Naive thymus-derived CD4-positive, alpha-beta T cell (primary cell): ENCODE measurements at places on chromosomes 6 and 20. TPM values are rescaled to one million over a fixed set of nuclear protein-coding genes. Genes with fewer than 3 reads are reported as not detected.

Gene SSTR4
- not detected for total RNA-seq

Gene POM121L2
- total RNA-seq = not detected in 2 replicates

Gene ELOVL4
- total RNA-seq = 0.68 TPM

Gene KHDC3L
- total RNA-seq = not detected

Gene SYCP2L
- total RNA-seq = not detected

Gene ANKRD66
- not detected for total RNA-seq

Gene BLTP3A
- total RNA-seq = 12.3 and 12.8 TPM in 2 replicates

Gene LCA5
- total RNA-seq = 0.65 TPM

GRCh38 chr20:45487231-45487635 lies 17.7 kb downstream of the WFDC2 start:
- no peak for DNase-seq

DNA sequence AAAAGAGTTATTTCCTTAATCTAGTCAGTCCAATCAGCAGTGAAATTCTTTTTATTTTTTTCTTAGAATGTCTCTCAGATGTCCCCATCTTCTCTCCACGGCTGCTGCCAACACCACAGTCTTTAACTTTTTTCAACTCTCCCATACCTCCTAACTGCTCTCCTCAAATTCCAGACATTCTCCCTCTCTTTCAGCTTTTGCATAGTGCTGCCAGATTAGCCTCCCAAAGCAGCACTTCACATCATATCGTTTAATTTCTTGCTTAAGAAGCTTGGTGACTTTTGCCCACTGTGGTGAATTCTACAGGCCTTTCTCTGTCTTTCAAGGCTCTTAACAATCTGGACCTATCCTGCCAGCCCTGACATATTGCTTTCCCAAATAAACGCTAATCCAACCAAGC lies 233.4 kb downstream of the UST start:
- no peak for DNase-seq

DNA sequence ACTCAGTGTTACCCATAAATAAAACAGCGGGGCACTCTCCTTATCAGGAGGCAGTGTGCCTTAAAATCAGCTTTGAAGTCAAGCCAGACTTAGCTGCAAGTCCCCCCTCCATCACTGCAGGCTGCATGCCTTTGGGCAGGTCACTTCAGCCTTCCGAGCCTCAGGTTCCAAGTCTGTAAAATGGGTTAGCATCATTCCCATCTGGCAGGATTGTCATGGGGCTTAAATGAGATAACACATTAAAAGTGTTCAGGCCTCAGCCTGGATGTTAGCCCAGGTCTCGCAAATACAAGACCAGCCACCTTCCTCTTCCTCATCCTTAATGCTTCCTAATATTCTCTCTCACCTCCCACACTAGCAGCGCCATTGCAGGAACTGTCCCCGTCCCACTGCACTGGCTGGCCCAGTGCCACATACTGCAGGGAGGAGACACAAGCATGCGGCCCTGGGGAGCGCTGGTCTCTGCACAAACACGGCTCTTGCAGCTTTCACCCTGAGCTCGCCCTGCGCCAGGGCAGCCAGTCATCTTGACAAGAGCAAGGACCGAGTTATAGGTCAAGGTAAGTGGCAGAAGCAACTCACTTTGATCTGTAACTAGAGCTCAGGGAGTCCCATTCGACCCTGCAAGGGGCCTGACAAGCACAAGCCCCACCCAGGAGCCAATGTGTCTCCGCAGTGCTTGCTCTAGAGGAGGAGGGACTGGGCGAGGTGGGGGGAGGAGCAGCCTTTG lies 564.6 kb upstream of the AGPAT4 start:
- no peak for DNase-seq

- no peak for DNase-seq
Measured at GRCh38 chr6:39558591-39559190, 166.5 kb downstream of the KIF6 start.

DNA sequence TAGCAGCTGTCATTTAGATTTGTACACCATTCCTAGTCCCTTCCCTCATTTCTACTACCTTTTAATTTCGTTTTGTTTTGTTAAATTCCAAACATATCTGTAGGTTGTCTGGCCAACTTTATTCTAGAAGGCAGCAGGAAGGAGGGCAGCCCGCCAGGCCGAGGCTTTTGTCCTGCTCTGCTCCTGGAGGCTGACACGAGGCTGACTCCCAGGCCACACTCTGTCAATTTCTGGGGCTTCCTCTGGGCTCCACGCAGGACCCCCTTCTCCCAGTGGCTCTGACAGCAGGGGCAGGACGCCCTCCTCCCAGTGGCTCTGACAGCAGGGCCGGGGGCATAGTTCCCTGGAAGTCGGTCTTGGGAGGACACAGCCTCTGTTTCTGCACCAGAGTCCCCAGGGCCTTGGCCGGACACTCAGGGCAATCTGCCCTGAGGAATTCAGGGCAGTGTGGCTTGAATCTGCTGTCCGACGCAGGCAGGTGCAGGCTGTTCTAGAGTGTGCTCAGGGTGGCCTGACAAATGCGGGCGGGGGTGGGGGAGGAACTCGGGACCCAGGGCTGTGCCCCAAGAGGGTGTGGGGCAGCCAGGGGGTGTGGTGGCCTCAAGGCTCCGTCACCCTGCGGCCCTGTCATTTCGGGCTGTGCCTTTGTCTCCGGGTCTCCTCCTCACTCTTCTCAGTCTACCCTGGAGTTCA lies 11.8 kb downstream of the SMOC2 start:
- no peak for DNase-seq

DNA sequence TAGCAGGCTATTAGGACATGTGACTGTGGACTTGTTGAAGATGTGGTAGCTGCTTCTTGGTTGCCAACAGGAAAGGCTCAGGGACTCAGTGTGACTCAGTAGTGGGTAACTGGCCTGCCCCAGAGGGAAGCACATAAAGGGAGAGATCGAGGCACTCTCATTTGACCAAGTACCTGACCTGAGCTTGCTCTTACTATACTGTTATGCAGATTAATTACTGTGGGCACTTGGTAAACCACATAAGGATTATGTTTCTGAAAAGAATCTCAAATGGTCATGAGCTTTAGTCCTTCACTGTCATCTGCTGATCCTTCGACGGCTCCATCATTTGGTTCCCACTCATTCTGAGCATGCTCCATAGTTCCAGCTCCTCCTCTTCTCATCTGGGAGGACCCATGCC lies 48.2 kb upstream of the RPL7L1 start:
- no peak for DNase-seq

- DNase-seq = no peak
Measured at GRCh38 chr6:113451049-113451448, 406.1 kb upstream of the MARCKS start.

- DNase-seq = no peak
Measured at GRCh38 chr20:24762371-24762770, 186.7 kb upstream of the CST7 start.

DNA sequence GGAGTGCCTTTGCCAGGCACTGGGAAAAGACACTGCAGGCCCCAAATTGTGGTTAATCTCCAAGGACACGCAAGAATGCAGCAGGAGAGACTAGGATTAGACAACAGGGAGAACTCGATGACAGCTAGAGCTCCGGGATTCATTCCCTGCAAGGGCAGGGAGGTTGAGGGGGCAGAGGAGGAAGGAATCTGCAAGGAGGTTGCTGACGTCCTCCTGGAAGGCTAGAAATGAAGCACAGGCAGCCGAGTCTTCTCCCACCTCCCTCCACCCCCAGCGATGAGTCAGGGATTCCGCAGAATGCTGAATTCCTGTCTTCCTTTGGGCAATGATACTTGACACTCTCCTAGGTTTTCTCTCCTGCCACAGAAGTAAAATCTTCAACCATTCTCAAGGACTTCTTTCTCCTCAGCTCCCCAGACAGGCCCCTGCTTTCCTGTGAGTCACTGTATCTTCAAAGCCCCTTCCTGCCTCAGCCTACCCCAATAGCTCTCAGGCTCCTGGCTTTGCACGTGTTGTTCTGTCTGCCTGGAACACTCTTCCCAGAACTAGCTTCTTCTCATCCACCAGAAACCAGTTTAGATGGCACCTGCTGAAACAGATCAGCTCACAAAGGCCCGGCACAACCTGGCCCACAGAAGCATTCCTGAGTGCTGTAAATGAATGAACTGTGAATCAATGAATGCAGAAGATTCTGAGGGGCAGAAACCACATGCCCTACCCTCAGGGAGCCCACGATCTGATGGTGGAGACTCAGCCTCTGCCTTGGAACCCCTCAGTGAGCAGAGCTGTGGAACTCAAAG lies 85.6 kb downstream of the MRPL14 start:
- DNase-seq = no peak

DNA sequence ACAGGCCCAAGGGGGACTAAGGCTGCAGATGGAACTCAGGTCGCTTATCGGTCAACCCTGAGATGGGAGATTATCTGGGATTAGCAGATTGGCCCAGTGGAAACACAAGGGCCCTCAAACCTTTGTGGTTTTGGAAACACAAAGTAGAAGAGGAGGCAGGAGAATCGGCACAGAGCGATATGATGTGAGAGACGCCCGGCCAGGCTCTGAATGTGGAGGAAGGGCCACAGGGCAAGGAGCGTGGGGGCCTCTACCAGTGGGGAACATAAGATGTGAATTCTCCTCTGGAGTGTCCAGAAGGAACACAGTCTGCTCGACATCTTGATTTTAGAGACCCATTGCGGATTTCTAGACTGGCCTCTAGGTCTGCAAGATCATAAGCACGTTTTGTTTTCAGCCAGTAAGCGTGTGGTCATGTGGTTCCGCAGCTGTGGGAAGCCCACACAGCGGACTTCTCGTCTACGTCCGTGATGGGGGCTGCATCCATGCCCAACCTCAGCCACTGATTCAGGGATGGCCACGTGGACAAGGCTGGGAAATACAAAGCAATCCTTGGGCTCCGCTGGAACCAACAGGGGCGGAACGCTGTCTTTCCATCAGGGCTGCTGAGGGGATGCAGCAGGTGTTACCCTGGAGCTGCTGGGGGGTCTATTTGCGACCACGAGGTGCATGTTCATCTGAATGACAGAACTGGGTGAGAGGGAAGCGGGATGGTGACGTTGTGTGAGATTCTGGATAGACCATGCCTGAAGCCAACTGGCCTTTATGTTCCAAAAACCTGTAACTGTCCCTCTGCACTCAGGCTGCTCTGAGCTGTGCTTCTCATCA lies 127.6 kb upstream of the PMEPA1 start:
- no peak for DNase-seq

DNA sequence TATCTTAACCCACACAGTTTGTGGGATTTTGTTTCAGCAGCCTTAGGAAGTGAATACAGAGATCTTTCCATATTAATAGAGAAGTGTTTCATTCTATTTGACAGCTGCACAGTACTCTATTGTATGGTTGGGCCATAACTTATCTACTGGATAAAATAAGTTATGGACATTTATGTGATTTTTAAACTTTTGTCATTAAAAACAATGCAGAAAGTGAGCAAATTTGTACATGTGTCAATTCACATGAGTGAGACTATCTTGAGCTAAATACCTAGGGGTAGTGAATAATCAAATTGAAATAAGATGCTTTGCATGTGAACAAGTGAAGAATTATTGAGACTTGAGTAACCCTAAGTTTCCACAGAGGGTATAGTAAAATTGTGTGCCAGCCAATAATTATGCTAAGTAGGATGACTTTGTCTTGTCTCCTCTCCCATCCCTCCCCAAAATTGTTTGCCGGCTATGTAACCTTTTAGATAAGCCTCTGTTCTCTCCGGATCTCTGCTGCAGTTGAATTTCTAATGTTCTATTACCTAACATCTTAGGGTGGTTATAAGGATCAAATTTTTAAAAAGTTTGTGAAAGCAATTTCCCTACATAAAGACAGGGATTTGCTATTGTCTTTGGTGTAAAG lies 33.3 kb upstream of the TPBG start:
- no peak for DNase-seq

- peak; percentile 30 for DNase-seq
Measured at GRCh38 chr6:99151634-99152346, 197.7 kb downstream of the FAXC start.

GRCh38 chr6:55014321-55015088 lies 159.8 kb upstream of the HCRTR2 start:
- DNase-seq = no peak

DNA sequence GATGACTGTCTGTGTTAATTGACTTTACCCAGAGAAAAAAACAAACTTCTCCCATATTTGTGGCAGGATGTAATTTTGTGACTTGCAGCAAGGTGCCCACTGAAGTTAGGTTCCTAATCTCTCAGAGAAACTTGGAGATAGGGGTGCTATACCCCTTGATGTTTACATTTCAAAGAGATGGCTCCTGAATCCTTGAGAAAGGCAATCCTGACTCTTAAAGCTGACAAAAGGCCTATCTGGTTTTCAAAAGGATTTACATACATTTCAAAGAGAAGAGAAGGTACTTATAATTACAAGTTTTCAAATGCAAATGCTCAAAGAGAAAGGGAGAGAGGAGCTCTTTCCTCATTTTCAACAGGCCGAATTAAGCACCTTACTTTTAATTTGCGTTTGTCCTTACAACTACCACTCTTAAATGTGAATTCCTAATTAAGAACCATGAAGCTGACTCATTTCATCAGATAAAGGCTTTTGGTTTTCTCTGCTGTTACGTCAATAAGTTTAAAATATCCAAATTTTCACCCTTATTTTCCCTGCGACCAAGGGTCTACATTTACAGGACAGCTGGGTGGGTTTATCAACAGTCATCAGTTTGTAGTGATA lies 711.8 kb upstream of the MAP3K7 start:
- DNase-seq = no peak

DNA sequence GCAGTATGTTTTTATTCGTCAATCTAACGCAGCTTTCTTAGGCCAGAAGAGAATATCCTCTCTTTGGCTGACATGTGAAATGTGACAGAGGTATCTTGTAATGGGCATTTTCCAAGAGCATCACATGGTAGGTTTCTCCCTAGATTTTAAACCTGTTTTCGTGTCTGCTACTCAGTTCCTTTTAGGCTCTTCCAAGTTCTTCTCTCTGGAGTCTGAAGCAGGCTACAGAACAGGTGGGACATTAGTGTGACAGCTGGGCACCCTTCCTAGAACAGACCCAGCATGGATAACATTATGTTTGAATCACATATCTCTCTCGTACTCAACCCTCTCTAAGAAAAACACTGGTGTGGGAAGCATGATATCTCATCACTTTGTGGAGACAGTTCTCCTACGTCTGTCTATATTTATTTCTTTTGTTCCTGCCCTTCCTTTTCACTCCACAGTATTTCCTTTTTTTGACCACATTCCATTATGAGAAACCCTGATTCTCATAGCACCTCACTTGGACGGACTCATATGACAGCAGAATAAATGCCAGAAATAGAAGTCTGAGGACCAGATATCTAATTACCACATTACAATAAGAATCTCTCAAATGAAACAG lies 263.4 kb downstream of the NKAIN2 start:
- no peak for DNase-seq

- DNase-seq = no peak
Measured at GRCh38 chr6:157187182-157188083, 135.9 kb downstream of the TMEM242 start.

DNA sequence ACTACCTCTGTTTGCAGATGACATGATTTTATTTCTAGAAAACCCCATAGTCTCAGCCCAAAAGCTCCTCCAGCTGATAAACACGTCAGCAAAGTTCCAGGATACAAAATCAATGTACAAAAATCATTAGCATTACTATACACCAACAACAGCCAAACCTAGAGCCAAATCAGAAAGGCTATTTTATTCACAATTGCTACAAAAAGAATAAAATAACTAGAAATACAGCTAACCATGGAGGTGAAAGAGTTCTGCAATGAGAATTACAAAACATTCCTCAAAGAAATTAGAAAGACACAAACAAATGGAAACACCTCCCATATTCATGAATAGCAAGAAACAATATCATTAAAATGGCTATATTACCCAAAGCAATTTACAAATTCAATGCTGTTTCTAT lies 65.6 kb upstream of the HTR1E start:
- no peak for DNase-seq
